ENCODE measurements at places on chromosomes 4 and X. TPM values are rescaled to one million over a fixed set of nuclear protein-coding genes. Genes with fewer than 3 reads are reported as not detected.

Gene SHROOM2
- 2.4 TPM for total RNA-seq

- DNase-seq: no peak
Measured at GRCh38 chrX:53072418-53073114, 9.6 kb upstream of the TSPYL2 start.

DNA sequence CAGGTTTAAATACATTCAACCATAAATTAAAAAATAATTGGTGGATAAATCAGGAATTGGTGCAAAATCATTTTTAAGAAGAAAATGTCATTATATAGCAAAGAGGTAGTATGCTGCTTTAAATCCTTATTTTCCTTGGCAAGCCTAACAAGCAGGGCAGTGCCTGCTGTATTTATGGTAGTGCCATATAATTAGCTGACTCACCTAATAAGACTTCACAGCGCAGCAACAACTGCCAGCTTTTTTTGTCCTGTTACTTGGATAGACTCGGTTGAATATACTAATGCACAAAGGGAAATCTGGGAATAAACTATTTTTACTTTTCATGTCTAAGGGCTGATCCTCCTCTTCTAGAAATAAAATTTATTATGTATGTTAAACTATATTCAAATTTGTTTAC lies 99.1 kb downstream of the SNCA start:
- DNase-seq: peak; percentile 21

Gene SSX3
- total RNA-seq: not detected

Gene REPS2
- total RNA-seq: 0.38 TPM

Gene LIAS
- 11.5 TPM for total RNA-seq

GRCh38 chr4:182671231-182671630 lies 246.0 kb downstream of the DCTD start:
- no peak for DNase-seq

Gene TMPRSS11D
- 15.1 TPM for total RNA-seq

All from bronchial epithelial cell (primary cell).